ENCODE measurements at places on chromosomes 7 and 10.
A peak's percentile ranks its signal among the peaks of the same experiment; 100 is the strongest.

- DNase-seq = no peak
These were observed 86.0 kb upstream of the DIP2C start for GRCh38 chr10:775245-776075.

DNA sequence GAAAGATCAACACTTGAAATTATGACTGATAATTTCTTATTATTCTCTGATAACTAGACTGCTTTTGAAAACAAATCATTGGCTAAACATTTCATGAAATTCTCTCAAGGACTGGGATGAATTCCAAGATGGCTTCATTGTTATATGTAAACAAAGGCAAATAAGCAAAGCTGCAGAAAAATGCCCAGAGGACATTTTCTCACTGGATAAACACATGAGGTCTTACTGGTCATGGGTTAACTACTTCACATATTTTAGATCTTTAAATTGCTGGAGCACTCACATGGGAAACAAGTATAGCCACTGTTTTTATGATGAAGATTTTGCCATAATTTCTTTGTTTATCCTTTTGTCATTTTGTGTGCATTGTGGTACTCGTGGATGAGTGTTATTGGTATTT is 239.1 kb downstream of the PHF14 start:
- DNase-seq = no peak

DNA sequence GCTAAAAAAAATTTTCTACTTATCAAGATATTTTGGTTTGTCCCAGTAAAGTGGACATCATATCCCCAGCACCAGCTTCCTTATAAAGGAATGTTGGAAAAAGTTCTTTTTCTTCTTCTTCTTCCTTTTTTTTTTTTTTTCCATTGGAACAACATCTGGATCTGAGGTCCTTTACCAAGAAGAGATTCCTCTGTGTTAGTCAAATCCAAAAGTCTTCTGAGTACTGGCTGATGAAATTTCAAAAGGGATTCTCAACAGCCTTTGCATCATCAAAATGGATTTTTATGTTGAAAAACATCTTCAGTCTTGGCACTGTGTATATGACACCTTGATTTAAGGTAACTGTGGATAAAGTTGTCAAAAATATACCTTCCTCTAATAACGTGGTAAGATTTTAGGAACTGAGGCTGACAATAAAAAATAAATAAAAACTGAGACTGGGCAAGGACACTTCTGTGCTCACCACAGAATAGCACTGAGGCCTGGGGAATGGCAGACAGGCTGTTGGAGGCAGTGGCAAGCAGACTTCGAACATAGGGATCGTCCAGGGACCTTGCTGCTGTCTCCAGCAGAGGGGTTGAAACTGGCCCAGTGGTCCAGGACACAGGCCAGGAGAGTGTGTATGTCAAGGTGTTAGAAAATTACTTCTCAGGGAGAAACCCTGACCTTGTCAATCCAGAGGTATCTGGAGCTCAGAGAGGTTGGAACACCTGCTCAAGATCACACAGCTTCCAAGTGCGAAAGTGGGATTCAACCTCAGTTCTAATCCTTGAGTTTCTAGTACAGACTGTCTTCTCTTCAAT is 130.4 kb downstream of the PTPN20 start:
- no peak for DNase-seq

- peak; percentile 41 for DNase-seq
These were observed 2.3 kb downstream of the FBXO24 start for GRCh38 chr7:100588438-100588837.

DNA sequence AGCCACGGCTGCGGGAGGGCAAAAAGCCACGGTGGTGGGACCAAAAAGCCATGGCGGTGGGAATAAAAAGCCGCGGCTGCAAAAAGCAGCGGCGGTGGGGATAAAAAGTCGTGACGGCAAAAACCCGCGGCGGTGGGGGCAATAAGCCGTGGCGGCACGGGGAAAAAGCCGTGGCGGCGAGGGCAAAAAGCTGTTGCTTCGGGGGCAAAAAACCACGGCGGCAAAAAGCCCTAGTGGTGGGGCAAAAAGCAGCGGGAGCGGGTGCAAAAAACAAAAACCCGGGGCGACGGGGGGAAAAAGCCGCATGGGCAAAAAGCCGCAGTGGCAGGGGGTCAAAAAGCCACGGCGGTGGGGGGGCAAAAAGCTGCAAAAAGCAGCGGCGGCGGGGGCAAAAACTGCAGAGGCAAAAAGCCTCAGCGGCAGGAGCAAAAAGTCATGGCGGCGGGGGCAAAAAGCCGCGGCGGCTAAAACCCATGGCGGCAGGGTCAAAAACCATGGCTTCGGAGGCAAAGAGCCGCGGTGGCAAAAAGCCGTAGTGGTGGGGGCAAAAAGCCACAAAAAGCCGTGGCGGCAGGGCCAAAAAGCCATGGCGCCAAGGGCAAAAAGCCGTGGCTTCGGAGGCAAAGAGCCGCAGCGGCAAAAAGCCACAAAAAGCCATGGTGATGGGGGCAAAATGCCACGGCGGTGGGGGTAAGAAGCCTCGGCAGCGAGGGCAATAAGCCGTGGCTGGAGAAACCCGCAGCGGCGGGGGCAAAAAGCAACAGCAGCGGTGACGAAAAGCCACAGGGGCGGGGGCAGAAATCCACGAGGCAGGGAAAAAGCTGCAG is 525.8 kb downstream of the ZNF33B start:
- no peak for DNase-seq

DNA sequence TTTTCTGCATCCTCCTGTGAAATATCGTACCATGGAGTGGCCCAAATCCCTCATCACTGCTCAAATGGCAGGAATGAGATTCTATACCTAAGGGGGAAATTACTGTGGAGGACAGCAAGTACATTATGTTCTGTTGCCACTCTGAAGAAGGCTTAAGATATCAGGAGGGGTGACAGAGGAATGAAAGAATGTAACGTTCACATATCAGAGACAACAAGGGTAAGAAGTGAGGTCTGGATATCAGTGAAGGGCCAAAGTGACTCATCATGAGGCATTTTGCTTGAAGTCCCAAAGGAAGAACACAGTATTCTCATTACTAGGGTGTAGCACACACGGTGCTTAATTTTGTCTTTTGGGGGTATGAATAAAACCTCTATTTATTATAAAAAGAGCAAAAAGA is 71.5 kb upstream of the SLC13A1 start:
- no peak for DNase-seq

GRCh38 chr7:102396710-102397019 is 502 bp downstream of the PRKRIP1 start:
- DNase-seq = no peak

- DNase-seq = no peak
These were observed 172.9 kb downstream of the PRKCQ start for GRCh38 chr10:6407034-6407721.

DNA sequence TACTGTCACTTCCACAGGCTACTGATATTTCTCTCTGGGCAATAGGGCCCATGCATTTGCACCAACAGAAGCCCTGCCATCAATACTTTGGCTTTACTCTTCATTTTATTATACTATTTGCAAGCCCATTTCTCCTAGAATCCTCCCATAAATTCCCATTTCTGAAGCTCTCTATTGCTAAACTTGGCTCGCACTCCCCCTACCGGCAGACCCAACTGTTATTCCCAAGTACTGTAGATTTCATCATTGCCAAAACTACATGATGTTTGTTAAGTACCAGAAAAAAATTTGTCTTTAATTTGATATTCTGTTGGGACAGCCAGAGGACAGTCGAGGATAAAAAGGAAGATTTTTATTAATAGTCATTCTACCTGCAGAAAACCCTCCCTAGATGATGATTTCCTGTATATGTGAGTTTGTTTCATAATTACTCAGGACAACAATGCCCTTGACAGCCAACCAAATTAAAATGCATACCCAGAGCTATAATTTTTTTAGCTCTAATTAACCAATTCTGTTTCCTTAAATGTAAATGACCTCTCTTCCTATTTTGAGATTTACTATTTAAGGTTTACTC is 298.6 kb downstream of the REEP3 start:
- DNase-seq = peak; percentile 67

GRCh38 chr10:74771054-74771453 is 55.3 kb upstream of the KAT6B start:
- no peak for DNase-seq

DNA sequence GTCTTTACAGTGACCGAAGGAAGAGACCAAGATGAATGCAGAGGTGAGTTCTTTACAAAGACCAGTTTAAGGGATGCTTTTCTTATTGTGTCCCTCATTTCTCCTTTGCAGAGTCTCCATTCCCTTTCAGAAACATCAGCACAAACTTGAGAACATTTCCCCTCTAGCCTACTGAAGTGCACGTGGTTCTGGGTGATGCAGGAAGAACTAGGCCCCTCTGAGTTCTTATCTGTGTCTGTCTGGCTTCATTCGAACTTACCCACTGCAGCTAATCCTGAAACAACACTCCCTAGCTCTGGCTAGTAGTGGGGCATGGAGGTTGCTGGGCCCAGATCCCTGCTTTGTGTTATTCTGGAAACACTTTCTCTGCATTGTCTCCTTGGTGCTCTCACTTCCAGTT is 12.6 kb downstream of the BLVRA start:
- DNase-seq = no peak

- DNase-seq = peak; percentile 60
These were observed 48.4 kb downstream of the UNC5B start for GRCh38 chr10:71260622-71261325.

- no peak for DNase-seq
These were observed 26.8 kb downstream of the TRDMT1 start for GRCh38 chr10:17174626-17175025.

GRCh38 chr10:99595236-99595635 is 25.0 kb downstream of the SLC25A28 start:
- no peak for DNase-seq

DNA sequence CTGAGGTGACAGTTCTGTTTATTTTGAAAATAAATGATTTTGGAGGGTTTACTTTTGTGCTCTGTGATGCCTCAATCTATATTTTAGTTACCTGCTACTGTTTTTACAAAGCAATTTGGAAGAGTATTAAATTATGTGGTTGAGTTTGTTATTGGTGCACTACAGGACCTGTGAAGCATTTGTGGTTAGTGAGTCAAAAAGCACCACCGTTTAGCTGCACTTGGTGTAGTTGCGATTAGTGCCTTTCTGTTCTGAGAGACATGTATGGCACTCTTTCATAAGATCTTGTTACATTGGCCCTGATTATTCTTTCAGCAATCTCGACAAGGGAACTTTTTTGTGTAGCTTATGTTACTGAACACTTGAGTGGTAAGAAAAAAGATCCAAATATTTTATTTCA is 132.2 kb downstream of the BBS9 start:
- no peak for DNase-seq

- no peak for DNase-seq
These were observed 303.5 kb upstream of the AOAH start for GRCh38 chr7:37027557-37028341.

DNA sequence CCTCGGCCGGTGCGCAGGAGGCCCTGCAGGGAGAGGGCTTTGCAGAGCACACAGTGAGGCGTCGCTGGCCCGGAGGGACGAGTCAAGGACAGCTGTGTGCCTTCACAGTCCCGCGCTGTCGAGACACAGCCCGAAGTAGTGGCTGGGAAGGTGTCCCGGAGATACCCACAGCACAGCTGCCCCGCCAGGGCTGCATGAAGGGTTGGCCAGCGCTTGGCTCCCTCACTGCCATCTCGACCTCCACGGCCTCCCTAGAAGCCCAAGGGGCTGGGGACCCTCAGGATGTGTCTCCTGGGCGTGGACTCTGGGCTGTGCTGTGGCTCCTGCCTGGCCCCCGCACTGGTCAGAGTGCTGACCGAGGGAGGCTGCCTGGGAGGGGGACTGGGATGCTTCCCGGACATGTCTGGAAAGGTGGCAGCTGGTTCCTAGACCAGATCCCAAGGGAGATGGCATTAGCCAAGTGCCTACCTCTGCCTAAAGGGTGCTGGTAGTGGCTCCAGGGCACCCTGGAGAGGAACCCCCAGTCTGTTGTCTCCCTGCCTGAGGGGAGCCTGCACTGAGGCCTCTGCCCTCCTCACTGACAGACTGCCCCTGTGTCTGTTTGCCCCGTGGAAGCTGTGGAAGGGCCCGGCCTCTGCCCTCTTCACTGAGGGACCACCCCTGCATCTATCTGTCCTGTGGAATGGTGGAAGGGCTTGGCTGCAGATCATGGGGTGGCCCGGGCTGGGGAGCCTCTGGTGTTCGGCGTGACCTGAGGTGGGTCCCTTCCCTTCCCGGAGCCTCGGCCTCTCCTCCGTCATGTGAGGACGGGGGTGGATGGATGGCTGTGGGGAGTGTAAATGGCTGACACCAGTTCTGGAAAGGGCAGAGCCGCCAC is 5.8 kb downstream of the ELFN1 start:
- no peak for DNase-seq

- no peak for DNase-seq
These were observed 569.0 kb upstream of the SORCS1 start for GRCh38 chr10:107733328-107734130.

GRCh38 chr10:24916365-24916764 is 36.0 kb downstream of the PRTFDC1 start:
- no peak for DNase-seq

- no peak for DNase-seq
These were observed 8.7 kb downstream of the STARD3NL start for GRCh38 chr7:38186593-38187314.

DNA sequence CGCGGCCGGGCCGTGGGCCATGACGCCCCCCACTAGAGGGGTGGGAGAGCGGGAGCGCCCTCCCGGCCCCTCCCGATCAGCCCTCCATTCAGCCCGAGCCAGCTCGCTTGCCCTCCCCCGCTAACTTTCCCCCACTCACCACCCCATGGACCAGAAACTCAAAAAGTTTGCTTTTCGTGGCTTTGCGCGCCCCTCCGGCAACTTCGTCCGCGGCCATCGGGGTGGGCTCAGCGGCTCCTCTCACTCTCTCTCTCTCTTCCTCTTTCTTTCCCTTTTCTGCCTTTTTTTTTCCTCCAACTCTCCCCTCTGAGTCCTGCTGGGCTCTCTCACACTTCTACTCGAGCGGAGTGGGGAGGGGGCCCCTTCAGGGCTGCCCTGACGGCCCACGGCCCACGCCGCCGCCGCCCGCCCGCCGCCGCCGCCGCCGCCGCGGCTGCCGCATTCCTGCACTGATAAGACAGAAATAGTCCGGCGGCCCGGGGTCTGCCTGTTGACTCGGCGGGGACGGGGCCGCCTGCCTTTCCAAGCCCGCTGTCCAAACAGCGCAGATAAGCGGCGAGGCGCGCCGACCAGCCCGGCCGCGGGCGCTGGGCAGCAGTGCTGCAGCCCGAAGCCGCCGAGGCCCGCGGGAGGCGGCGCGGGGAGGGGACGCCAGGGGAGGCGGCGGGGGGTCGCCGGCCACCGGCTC is at the start of gene SMARCD3:
TSS of gene SMARCD3 (minus strand) at position 349 of the 688 bp plus-strand sequence. CDS start at position 217, 132 bp downstream.
- DNase-seq = peak; percentile 94

- peak; percentile 62 for DNase-seq
These were observed 562.9 kb upstream of the TPK1 start for GRCh38 chr7:145398758-145399157.

- no peak for DNase-seq
These were observed 69.0 kb upstream of the ARHGAP21 start for GRCh38 chr10:24792638-24793037.

GRCh38 chr7:19700936-19701335 is 7.9 kb downstream of the POLR1F start:
- DNase-seq = no peak
